Activated T-helper 1 cell treated with anti-CD3 and anti-CD28 coated beads, Interleukin-2, amount 50 U/mL, for 16 hours (primary cell): ENCODE measurements at places on chromosomes 2 and 18.
A peak's percentile ranks its signal among the peaks of the same experiment; 100 is the strongest.

GRCh38 chr2:28648671-28649395, 102.8 kb upstream of the PPP1CB start:
- DNase-seq, result no peak

- DNase-seq, result no peak
Observed at GRCh38 chr18:49631146-49631866, 69.4 kb downstream of the LIPG start.

DNA sequence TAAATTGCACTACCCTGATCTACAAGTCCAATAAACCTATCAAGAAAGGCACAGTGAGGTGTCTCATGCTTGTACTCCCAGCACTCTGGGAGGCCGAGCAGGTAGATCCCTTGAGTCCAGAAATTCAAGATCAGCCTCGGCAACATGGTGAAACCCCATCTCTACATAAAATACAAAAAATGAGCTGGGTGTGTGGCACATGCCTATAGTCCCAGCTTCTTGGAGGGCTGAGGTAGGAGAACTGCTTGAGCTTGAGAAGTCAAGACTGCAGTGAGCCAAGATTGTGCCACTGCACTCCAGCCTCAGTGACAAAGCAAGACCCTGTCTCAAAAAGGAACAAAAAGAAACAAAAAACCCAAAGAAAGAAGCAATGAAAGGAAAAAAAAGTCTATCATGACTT, 58.9 kb downstream of the ROCK2 start:
- DNase-seq, result no peak

DNA sequence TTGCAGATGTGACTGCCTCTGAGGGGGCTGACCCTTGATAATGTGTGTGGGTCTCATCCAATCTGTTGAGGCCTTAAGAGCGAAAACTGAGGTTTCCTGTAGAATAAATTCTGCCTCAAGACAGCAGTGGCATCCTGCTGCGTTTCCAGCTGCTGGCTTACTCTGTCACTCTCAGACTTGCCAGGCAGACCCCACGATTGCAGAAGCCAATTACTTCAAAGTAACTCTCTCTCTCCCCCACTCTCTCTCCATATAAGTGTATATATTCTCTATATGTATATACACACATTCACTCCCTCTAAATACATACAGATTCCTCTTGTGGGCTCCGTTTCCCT, 152.5 kb upstream of the ALKAL2 start:
- no peak for DNase-seq

GRCh38 chr2:70477441-70477844, 76.2 kb downstream of the TGFA start:
- DNase-seq, result no peak

- no peak for DNase-seq
Observed at GRCh38 chr2:39506215-39506614, 69.1 kb upstream of the MAP4K3 start.

DNA sequence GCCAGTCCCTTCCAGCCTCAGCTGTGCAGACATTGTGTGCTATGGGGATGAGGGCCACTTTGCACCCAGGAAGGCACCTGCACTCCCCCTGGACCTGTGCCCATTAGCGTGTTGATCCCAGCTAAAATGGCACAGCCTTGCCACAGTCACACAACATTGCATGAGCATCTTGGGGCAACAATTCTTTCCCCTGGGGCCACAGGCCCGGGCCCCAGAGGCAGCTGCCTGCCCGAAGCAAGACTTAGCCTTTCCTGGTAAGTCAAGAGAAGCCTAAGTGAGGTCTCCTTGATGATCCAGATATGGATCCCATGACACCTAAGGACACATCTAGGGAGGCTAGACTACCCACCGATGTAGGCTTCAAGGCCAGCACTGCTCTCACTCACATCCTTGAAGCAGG, 202.1 kb downstream of the BCL11A start:
- no peak for DNase-seq

GRCh38 chr2:20642055-20642971, 8.6 kb downstream of the HS1BP3 start:
- DNase-seq, result peak; percentile 54

DNA sequence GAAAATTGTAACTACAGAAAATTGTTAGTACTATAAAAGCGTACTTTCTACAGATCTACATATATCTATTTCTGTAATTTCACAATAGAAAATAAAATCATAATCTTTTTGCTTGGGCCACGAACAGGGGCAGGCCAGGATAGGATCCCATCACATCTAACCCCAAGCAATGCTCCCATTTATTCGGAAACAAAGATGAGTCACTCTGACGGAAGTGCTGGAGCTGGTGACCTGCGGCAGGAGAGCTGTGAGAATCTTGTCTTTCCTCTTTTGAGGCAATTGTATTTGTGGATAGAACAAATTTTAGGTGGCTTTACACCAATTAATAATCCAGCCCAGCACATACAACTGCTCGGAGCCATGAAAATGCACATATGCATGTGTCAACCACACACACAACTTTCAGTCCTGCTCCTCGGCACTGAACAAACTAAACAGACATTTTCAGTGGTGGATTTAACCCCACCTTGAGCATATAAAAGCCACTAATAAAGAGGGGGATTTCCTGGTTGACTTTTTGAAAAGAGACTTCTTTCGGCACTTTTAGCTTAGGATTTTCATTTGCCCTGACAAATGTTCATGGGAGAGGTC, 22.3 kb upstream of the INSIG2 start:
- no peak for DNase-seq

DNA sequence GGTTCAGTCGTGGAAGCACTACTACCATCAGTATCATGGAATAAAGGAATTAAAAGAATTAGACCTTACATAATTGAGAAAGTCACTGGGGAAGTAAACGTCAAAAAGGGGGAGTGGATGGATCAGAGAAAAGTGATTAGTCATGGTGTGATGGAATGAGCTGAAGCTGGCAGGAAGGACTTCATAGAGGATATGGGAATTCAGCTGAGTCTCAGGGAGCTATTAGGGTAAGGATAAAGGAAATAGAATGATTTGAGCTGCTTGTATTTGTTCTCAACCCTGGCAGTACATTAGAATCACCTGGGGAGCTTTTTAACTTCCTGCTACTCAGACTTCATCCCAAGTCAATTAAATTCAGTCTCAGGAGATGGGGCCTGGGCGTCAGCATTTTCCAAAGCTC, 53.4 kb upstream of the SETBP1 start:
- DNase-seq, result no peak

DNA sequence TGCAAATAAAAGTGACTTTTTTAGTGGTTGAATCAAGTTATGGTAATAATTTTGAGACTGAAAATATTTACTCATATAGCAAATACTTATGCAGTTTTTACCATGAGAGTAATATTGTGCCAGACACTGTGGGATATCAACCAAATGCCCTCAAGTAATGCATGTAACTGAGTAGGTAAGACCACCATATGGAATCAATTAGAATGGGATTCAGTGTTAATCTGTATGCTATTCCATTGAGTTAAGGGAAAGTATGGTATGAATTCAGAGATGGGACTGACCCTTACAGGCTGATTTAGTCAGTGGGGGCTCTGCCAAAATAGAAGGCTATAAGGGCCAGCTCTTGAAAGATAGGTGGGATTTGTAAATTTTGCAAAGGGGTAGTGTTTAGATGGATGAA, 131.6 kb downstream of the CCDC85A start:
- no peak for DNase-seq
